ENCODE measurements at places on chromosomes 6 and 20.

- DNase-seq, result no peak
These were observed 44.5 kb upstream of the STXBP5 start for GRCh38 chr6:147159536-147160374.

GRCh38 chr6:88890394-88890793, 73.0 kb downstream of the RNGTT start:
- DNase-seq, result no peak

DNA sequence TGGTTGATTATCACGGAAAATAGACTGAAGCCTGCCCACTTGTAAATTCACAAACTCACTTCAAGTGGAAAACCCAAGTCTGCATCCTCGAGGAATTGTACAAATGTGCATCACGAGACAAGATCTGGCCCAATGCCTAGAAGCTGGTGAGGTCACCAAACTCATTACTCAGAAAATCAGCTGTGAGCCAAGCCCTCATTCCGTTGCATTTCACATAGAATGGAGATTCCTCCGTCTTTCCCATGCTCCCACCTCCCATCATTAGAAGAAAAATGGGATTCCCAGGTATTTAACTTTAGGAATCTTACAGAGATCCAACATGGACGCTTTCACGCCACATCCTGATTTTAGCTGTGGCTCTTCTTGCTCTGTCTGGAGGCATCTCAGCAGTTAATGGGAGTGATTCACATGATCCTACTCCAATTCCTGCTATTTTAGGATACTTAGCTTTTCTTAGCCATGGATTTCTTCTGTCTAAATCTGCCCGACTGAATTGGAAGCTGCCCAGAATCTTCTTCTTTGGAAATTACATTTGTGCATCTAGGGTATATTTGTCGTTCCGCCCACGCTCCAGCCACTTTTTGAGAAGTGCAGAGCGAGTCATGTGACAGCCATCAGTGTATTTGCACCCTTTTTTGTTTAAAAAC, 68.7 kb upstream of the STMND1 start:
- DNase-seq, result no peak

DNA sequence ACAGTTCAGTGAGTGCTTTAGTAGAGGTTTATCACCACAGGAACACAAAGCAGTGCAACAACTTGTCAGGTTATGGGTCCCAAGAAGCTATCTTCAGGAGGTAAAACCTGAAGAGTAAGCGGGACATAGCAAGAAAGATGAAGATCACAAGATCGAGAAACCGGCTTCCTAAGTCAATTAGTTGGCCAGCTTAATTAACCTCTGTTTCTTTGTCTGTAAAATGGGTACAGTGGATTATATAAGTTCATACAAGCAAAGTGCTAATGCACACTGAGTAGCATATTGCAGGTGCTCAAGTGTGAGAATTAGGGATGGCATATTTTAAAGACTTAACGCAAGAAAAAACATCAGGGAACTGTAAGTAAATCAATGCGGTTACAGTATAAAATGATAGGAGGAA, 12.5 kb downstream of the FBXO30 start:
- DNase-seq, result no peak

DNA sequence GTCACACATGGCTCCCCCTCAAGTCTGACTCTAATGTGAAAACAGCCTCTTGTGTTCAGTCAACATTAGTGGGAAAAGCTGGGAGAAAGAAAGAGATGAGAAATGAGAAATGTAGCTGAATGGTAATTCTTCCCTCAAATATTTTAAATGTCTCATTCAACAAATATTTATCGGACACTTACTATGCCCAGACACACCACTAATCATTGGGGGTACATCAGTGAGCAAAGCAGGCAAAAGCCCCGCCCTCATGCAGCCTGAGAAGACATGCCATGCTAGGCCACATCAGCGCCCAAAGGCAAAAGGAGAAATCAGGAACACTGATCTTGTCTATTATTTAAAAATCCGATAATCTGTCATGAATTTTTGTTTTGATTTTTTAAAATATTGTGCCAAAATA, 89.9 kb upstream of the ASF1A start:
- DNase-seq, result no peak

- no peak for DNase-seq
These were observed 93.6 kb downstream of the FHL5 start for GRCh38 chr6:96656567-96656966.

DNA sequence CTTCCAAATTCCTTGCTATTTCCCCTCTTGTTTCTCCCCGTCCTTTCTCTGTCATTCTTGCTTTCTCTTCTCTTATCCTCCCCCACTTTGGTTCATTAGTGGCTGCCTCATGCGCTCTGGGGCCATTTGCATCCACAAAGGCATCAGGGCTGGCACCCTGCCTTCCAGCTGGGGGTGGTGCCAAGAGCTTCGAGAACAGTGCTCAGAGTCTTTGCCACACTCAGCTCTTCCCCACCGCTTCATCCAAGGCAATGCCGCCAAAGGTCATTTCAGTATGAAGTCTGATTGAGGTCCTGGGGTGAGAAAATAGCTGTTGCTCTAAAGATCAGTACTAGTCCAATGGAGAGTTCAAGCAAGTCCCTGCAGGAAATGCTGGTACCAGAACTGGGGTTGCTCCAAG, 22.7 kb downstream of the OLIG3 start:
- no peak for DNase-seq

GRCh38 chr6:40334496-40335270, 252.5 kb downstream of the LRFN2 start:
- DNase-seq, result no peak

DNA sequence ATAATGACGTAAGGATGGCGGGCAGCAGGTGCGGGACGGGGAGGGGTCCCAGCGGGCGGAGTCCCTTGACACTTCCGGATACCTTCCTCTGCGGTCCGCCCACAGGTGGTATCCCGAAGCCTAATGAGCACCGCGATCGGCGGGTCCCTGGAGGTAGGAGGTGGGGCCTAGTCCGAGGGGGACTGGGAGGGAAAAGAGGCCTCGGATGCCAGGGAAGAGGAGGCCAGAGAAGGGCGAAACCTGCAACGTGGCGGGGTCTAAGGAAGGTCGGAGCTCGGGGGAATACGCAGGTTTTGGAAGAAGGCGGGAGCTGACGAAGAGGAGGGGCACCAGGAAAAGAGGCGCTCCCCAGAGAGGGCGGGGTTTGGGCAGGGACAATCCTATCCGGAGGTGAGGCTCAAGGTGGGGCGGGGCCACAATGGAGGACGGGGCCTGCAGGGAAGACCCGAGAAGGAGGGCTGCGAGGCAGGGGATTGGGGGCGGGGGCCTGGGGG, 3.7 kb downstream of the PRSS16 start:
- DNase-seq, result peak; percentile 62

GRCh38 chr6:168155821-168156741, 77.1 kb upstream of the FRMD1 start:
- DNase-seq, result no peak

DNA sequence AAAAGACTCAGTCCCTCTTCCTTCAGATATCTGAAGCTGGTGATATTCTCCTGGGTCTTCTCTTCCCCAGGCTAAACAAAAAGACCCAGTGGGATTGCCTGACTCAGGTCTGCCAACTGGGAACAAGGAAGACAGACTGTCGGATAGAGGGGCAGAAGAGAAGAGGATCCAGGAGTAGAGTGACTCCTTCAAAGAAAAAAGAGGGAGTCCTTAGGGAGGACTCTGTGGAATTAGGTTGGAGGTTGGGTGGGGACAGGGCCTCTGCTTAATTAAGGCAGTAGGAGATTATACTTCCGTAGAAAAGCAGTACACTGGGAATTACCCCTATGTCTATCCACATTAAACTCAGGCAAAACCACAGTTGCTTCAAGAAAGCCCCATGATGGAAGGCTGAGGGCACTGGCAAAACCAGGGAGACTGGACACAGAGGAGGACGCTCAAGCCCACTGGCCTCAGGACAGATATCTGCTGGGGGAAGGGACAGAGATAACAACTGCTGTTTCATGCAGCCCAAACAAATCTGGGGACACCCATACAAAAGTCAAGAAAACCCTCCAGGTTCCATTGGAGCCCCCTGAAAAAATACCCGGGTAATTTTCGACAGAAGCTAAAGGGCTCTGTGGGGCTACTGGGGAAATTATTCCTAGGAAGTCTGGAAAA, 5.7 kb downstream of the BCL2L1 start:
- no peak for DNase-seq

GRCh38 chr20:12022126-12022525, 104.4 kb downstream of the BTBD3 start:
- DNase-seq, result no peak

DNA sequence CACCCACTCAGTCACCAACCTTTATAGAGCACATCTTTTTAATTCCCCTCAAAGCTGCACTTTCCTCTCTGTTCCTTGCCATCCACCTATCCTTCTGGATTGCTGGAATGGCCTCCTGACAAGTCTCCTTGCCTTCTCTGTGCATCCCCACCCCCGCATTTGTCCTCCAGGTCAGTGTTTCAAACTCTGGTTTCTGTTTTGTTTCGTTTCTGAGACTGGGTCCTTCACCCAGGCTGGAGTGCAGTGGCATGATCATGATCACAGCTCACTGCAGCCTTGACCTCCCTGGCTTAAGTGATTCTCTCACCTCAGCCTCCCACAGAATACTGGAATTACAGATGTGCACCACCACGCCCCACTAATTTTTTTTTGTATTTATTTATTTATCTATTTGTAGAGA, 96.2 kb downstream of the PLCB1 start:
- no peak for DNase-seq

GRCh38 chr20:1130058-1130694, 11.8 kb downstream of the PSMF1 start:
- no peak for DNase-seq

Measured in stimulated activated CD8-positive, alpha-beta memory T cell treated with anti-CD3 and anti-CD28 coated beads, Interleukin-4, amount 100 ng/mL, for 24 hours (primary cell).